ENCODE measurements at places on chromosomes 12 and 14.
A peak's percentile ranks its signal among the peaks of the same experiment; 100 is the strongest.

DNA sequence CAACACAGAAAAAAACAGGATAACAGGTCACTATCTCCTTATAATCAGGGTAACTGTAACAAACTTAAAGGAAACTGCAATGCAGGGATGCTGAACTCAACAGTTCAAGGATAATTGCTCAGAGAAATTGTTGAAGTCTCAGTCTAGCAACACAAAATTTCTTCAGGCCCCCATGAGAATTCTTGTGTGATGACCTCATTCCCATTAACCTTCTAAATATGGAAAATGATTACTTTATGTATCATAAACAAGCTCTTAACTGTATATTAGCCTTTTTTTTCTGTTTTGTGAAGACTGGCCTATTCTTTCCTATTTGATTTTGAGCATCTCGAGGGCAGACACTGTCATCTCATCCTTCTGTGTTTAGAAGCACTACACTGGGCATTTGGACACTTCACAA is 47.1 kb downstream of the IGF1 start:
- DNase-seq = no peak

GRCh38 chr12:53983568-53983949 is 1.4 kb upstream of the HOXC10 start:
- no peak for DNase-seq

GRCh38 chr12:116267948-116268347 is 9.5 kb downstream of the MED13L start:
- no peak for DNase-seq

DNA sequence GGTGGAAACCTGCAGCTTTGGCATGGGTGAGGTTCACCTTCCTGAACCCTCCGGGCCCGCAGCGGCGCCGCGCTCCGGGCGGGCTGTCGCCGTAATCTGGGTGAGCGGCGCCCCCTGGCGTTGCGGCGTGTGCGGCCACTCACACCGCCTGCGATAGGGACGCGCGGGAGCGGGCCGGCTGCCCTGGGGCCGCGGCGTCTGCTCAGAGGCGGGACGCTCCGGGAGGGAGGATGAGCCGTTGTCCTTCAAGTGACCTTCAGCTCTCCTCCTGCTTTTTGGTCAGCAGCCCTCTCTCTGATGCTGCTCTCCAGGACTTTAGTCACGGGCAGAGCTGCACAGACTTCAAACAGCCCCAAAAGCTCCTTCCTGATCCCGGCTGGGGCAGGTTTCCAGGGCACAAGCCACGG is 211.7 kb upstream of the FKBP4 start:
- peak; percentile 75 for DNase-seq

- no peak for DNase-seq
Observed at GRCh38 chr12:31259136-31259886, 66.6 kb downstream of the SINHCAF start.

- DNase-seq = no peak
Observed at GRCh38 chr12:95608252-95609033, 57.2 kb upstream of the USP44 start.

- DNase-seq = no peak
Observed at GRCh38 chr12:124296295-124296915, 1.5 kb downstream of the RFLNA start.

GRCh38 chr12:110245369-110245772 is 35.7 kb upstream of the ATP2A2 start:
- DNase-seq = peak; percentile 36

GRCh38 chr12:13198876-13199275 is 2.4 kb downstream of the EMP1 start:
- no peak for DNase-seq

DNA sequence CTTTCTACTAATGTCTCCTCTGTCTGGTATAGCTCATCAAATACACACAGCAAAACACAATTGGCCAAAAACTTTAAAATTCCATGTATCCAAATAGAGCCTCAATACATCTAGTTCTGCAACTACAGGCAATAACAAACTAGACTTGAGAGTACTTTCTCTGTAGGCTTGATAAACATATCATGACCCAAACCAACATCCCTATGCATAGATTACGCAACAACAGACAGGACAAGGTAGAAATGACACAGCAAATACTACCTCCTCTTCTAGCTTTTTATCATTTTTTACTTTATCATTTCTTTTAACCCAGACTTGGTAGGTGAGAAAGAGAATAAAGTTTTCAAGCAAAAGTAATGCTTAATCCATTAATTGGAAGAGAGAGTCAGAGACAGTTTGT is 41.8 kb downstream of the EML5 start:
- no peak for DNase-seq

GRCh38 chr12:95239216-95239615 is 21.6 kb downstream of the VEZT start:
- DNase-seq = no peak

- DNase-seq = no peak
Observed at GRCh38 chr14:92595267-92595666, 81.7 kb downstream of the RIN3 start.

DNA sequence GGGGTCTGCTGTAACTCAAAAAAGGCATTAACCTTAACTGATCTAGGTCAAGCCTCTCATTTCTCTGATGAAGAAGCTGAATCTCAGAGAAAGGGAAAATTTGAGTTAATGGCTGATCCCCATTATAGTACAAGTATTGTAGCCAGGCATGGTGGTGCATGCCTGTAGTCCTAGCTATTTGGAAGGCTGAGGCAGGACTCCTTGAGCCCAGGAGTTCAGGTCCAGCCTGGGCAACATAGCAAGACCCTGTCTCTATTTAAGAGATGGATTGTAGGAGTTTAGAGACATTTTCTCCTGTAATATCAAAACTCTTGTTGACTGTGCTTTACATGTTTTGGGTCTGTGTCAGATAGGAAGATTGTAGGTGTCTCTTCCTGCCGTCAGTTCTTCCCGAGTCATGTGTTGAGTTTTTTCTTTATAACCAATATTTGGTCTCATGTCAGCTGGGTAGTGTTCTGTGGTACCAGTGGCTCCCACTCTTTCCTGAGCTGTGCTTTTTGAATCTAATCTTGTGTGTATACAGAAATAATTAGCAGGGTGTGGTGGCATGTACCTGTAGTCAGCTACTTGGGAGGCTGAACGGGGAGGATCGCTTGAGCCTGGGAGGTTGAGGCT is 8.6 kb downstream of the COPZ1 start:
- no peak for DNase-seq

- DNase-seq = peak; percentile 85
Observed at GRCh38 chr12:98439981-98440581, 75.3 kb upstream of the TMPO start.

- no peak for DNase-seq
Observed at GRCh38 chr12:15540469-15540872, 218.2 kb downstream of the PTPRO start.

GRCh38 chr14:24915958-24916595 is 133.9 kb downstream of the STXBP6 start:
- no peak for DNase-seq

DNA sequence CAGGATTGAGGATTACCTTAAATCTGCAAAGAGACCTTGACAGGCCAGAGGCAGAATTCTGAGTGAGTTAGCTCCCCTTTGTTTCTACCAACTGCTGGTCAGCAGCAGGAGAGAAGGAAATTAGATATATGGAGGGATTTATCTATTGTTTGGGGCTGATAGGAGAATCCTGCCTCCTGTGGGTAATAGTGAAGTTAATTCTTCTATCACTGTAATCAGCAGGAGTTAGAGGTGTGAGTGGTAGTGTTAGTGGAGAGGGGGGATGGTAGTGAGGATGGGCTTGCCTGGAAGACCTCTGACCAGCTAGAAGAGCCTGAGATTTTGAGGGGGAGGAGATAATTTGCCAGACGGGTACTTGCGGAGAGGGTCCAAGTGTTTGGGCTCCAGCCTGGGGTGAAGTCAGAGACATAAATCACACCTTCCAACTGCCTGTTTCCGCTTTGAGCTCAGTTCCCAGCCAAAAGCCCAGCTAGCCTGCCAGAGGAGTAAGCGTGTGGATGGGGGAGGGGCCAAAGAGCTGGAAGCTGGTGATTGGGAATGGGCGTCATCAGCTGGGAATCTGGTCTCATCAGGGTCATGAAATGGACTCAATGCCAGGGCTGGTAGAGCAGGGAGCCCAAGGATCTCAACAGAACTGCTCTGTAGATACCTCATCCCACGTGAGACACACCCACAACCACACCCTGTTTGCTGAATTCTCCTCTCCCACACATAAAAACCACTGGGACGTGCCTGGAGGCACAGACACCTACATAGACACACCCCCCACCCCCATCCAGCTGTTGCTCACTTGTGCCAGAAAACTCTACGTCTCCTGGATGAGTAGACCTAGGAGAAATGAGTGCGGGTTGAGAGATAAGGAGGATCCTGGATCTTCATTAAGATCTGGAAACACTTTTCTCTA is 13.1 kb upstream of the ITGA5 start:
- no peak for DNase-seq

- no peak for DNase-seq
Observed at GRCh38 chr14:67232066-67232465, 9.2 kb upstream of the PALS1 start.

DNA sequence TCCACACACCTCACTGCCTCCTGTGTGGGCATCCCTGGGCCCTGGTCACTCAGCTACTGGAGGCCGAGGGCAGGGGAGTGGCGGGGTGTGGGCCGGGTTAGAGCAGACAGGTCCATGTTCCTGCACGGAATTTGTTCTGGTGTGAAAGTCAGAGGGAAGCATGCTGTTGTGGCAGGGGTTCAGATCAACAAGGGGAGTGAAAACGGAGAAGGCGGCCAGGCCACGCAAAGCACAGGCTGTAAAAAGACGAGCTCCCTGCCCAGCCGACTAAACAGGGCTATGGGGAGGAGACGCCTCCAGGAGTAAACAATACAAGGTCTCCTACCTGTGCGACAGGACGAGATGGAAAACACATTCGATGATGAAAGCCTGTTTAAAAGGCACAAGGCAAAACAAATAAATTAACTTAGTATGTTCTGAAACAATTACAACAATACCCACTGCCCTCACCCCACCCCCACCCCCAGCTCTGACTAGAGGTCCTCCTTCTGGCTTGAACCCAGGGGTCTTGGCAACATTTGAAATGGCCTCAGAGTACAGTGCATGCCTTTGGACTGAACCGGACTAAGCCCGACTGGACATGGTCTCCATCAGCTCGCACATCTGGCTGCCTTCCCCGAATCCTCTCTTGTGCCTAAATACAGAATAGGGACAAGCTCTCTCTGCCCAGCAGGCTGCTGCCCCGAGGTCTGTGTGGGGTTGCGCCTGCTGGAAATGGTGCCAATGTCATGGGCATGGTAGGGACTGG is 274.9 kb upstream of the DIO3 start:
- no peak for DNase-seq

DNA sequence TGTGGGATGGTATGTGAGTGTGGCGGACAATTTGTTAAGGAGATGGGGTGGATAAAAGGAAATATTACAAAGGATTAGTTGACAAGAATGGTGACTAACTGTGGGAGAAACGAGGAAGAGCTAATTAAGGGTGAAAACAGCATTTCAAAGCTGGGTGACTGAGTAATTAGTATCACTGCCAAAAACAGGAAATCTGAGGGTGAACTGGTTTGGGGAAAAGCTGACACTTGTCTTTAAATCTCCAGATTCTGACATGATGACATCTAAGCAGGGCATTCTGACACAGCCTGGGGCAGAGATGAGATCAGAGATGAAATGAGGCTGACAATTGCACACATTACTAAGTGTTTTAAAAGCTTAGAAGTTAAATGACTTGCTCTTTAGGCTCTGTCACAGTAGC is 42.4 kb upstream of the CCDC175 start:
- no peak for DNase-seq

GRCh38 chr14:100322138-100322957 is 791 bp upstream of the SLC25A47 start:
- DNase-seq = no peak
